ENCODE measurements at places on chromosomes 3 and 15. TPM values are rescaled to one million over a fixed set of nuclear protein-coding genes. Genes with fewer than 3 reads are reported as not detected.

- DNase-seq = no peak
- no peak overlapping the region for H3K4me3 ChIP-seq
- H3K36me3 ChIP-seq = no peaks in the 10 kb centered on the region
- H3K4me1 ChIP-seq = peaks cover 2% of the 10 kb centered on the region
- peaks cover 23% of the 10 kb centered on the region for H3K27me3 ChIP-seq
Measured at GRCh38 chr15:68426116-68426515, 5.8 kb downstream of the ITGA11 start.

The PPP1R14D gene
- total RNA-seq = not detected

The CATSPER2 gene
- 1.2 TPM for total RNA-seq

GRCh38 chr3:141388823-141389621 is 20.7 kb downstream of the ZBTB38 start:
- H3K27me3 ChIP-seq = no peaks in the 10 kb centered on the region
- H3K27ac ChIP-seq = no peak overlapping the region

The BSN gene
- 3.0 TPM for total RNA-seq

GRCh38 chr15:41621200-41622193 is 38.7 kb upstream of the MGA start:
- no peaks in the 10 kb centered on the region for H3K27me3 ChIP-seq
- H3K27ac ChIP-seq = no peak overlapping the region
- no peaks in the 10 kb centered on the region for H3K36me3 ChIP-seq
- H3K4me3 ChIP-seq = peak overlapping the region; percentile 41

DNA sequence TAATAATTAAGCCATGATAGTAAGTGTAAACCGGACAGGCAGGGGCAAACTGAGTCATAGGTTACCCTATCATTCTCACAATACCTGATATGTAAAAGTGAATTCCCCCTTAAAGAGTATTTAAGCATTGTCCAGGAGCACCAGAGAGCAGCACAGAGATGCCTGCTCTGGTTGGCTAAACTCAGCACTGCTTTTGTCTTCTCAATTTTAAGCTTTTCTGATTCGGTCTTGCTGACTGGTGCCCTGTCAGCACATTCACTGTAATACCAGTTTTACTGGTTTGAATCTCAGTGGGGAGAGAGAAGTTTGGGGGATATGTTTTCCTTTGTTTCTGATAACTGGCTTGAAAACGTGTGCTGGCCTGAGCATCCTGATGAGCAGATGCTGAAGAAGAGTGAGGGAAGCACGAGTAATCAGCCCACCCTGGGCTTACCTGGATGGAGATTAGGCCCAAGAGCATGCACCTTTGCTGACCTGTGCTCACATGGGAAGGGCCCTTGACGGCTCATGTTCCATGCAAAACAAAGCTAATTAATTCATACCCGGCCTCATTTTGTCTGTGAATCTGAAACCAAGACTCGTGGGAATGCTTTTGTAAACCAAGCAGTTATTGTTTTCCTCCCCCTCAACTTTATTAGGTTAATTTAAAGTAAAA is 208.5 kb upstream of the MRPL3 start:
- no peak for DNase-seq
- peaks cover 2% of the 10 kb centered on the region for H3K4me1 ChIP-seq
- H3K27ac ChIP-seq = no peak overlapping the region

All from H1 (cell line).